Putamen (tissue), 1 donor: ENCODE measurements at places on chromosomes 1 and 21.

- no peak for DNase-seq
These were observed 9.0 kb downstream of the NSL1 start for GRCh38 chr1:212782422-212783154.

GRCh38 chr1:66705110-66705509, 47.1 kb upstream of the DYNLT5 start:
- no peak for DNase-seq

DNA sequence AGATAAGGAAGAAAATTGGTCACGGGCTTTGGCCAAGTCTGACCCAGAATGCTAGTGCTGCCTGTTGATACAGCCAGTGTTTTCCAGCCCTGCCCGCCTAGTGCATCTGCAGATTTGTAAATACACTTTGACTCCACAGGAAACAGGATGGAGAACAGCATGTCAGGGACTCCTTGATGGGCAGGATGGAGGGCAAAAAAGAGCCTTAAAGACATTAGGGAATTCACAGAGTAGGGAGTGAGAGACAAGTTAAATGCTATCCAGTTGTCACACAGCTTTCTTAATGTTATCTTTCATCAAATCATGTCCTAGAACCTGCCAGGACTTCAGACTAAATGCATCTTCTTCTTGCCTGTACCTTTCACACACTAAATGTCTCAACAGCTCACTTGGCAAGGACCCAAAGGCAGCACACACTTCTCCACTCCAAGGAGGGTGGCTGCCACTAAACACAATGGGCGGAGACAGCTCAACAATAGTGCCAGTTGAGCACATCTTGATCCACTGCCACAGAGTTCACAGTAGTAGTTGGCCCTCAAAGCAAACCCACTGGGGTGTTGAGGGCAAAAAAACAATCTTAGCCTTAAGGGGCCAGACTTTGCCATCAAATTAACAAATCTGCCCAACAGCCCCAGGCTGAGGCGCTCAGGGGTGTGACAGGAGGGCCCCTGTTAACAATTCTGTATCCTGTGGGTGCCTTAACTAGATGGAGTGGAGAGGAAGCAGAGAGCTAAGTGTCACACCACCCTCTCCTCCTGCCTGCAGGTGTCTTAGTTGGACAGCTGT, 2.7 kb downstream of the HIVEP3 start:
- no peak for DNase-seq

- no peak for DNase-seq
These were observed 12.9 kb upstream of the CTSK start for GRCh38 chr1:150820730-150821512.

DNA sequence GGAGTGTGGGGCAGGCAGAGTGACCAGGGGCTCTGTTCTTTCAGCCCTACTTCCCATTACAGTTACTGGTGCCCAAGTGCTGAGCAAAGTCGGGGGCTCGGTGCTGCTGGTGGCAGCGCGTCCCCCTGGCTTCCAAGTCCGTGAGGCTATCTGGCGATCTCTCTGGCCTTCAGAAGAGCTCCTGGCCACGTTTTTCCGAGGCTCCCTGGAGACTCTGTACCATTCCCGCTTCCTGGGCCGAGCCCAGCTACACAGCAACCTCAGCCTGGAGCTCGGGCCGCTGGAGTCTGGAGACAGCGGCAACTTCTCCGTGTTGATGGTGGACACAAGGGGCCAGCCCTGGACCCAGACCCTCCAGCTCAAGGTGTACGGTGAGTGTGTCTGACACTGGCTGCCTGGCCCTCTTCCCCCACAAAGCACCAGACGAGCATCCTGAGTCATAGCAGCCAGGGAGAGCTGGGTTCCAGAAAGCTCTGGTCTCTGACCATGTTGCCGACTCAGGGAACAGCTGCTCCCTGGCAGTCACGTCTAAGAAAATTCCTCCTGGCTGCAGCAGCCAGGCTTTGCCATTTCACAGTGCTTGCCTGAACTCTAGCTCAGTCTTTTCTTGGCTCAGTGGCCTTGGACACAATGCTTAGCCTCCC, 3.3 kb downstream of the SLAMF8 start:
- DNase-seq = no peak

GRCh38 chr1:11046625-11047365, at the start of gene MASP2:
MASP2 (minus strand) TSS chr1:11047239; CDS start chr1:11047207, 32 bp downstream.
- DNase-seq = no peak

DNA sequence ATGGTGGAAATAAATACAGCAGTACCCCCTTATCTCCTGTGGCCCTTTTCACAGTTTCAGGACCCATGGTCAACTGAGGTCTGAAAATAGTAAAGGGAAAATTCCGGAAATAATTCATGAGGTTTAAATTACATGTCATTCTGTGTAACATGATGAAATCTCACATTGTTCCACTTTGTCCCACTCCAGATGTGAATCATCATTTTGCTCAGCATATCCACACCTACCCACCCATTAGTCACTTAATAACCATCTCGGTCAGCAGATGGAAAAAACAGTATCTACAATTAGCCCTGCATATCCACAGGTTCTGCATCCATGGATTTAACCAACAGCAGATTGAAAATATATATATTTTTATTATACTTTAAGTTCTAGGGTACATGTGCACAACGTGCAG, 86.9 kb upstream of the GORAB start:
- DNase-seq = no peak

GRCh38 chr1:997993-998744, 1.7 kb downstream of the HES4 start:
- DNase-seq = no peak

- DNase-seq = no peak
These were observed 17.2 kb downstream of the CASP9 start for GRCh38 chr1:15506831-15507230.

- no peak for DNase-seq
These were observed 145.1 kb upstream of the SMYD2 start for GRCh38 chr1:214135886-214136285.

- no peak for DNase-seq
These were observed 5.0 kb downstream of the TAS1R2 start for GRCh38 chr1:18854331-18855025.

GRCh38 chr1:235502601-235503402, 1.4 kb downstream of the B3GALNT2 start:
- DNase-seq = no peak

DNA sequence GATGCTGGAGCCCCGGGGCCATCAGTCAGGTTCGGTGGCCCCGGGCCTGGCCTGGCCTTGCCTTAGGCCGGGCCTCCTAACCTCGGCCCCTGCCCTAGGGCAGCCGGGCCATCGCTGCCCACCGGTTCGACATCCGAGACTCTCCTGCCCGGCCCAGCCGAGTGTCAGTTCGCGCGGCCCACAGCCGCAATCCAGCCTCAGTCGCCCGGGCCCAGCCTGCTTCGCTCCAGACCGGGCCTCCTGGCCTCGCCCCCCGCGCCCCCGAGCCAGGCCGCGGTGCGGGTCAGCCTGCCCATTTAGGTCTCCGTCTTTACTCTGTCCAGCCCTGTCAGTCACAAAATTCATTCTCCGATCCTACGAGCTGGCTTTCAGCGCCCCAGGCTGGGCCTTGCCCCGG, 777 bp downstream of the LRRC41 start:
- peak; percentile 37 for DNase-seq

GRCh38 chr1:18919197-18919905, 17.0 kb upstream of the ALDH4A1 start:
- DNase-seq = no peak

GRCh38 chr1:78280626-78281025, 210.1 kb upstream of the PTGFR start:
- DNase-seq = no peak

GRCh38 chr1:181180407-181181031, 92.0 kb downstream of the IER5 start:
- DNase-seq = no peak

- DNase-seq = no peak
These were observed 294.3 kb upstream of the SPAG17 start for GRCh38 chr1:118479351-118479750.

DNA sequence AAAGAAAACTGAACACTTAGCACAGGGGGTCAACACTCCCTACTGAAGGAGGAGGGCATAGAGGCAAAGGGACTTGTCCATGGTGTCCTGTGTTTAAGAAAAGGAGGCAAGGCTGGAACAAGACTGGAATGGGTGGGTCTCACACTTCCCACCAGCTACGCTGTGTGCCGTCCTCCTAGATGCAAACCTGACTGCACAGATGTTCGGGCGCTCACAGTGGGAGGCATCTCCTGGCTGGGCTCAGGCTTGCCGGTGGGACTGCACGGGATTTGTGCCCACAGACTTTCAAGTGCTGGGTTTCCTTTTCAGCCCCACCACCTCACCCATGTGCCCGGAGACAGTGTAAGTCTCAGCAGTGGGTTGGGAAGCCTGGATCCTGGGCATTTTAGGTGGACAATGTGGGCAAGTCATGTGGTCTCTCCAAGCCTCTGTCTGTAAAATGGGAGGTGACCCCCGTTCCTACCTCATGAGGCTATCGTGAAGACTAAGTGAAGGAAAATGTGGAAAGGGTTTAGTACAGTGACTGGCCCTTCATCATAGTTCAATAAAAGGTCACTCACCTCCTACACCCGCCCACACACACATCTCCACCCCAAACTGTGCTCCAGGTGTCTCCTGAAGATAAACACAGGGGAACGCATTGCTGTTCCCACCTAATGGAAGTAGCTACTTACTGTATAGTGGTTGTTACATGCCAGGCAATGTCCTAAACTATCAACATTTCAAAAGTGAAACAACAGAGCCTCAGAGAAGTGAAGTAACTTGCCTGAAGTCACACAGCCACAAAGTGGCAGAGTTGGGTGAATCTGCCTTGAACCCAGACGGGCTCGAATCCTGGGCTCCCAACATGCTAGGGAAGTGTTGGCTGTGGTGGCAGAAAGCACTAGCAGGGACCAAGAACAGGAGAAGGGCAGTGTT, 36.0 kb downstream of the ATP1A1 start:
- no peak for DNase-seq

- no peak for DNase-seq
These were observed 152.7 kb upstream of the CHRM3 start for GRCh38 chr1:239233626-239234025.
